Amniotic epithelial cell (primary cell): ENCODE measurements at places on chromosomes 7 and 10.

GRCh38 chr7:105776068-105776790 is 100.2 kb downstream of the ATXN7L1 start:
- DNase-seq: peak; percentile 99

- DNase-seq: peak; percentile 87
Measured at GRCh38 chr7:102860351-102860811, 52.4 kb upstream of the LRRC17 start.

- no peak for DNase-seq
Measured at GRCh38 chr7:112996331-112996871, 90.2 kb downstream of the GPR85 start.

GRCh38 chr10:75013522-75013921 is 97.9 kb upstream of the SAMD8 start:
- no peak for DNase-seq

DNA sequence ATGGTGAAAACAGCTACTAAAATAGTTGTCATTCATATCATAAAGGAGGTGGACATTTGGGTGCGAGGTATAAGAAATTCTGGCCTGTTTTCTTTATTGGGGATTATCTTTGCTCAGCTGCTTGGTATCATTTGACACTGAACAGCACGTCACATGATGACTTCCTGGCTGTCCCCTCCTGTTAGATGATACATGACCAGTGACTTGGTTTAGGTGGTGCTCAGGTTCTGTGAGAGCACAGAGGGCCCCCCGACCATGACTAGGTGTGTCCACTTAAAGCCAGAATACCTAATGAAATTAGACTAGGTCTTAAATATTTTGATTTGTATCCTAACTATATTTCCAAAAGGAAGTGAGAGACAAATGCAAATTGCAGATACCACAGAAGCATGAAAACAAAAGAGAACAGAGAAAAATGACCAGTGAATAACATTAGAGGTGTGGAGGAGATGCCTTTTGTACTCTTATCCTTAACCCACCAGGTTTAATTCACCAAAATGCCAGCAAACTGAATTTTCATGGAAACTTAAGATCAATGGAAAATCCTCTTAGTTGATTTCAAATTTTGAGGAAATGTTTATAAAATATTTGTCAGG is 50.6 kb upstream of the GJD4 start:
- DNase-seq: no peak

DNA sequence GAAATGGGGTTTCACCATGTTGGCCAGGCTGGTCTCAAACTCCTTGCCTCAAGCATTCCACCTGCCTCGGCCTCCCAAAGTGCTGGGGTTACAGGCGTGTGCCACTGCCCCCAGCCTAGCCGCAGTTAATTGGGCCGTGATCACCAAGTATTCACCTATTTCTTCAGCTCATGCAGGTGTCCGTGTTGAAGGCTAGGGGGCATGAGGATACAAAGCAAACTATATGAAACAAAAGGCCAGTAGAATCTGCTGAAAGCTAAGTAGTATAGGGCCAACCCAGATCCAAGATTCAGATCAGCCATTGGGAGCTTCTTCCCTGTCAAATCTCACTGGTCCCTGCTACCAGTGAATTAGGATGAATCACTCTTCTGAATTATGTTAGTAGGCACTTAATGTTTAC is 73.4 kb downstream of the LRRC4 start:
- DNase-seq: no peak

DNA sequence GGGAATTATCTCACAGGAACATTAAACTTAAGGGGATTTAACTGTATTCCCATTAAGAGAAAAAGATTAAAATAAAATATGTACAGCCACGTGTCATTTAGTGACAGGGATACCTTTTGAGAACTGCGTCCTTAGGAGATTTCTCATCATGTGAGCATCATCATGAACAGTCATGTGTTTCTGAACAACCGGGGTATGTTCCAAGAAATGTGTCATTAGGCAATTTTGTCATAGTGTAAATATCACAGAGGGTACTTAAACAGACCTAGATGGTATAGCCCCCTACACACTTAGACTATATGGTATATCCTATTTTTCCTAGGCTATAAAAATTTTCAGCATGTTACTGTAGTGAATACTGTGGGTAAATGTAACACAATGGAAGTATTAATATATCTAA is 840.3 kb downstream of the CNTNAP2 start:
- no peak for DNase-seq

DNA sequence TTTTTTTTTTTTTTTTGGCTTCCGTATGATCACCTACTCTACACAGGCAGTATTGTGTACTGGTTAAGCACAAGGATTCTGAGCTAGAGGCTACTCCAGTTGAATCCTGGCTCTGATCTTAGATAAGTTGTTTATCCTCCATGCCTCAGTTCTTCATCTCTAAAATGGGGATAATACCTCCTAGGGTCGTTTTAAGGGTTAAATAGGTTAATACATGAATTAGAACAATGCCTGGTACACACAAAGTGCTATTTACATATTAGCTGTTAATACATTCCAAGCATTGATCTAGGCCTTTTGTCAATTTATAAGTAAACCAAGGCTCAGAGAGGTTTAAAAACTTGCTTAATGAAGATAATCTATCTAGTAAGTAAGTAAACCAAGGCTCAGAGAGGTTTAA is 59.0 kb downstream of the ST7 start:
- no peak for DNase-seq

DNA sequence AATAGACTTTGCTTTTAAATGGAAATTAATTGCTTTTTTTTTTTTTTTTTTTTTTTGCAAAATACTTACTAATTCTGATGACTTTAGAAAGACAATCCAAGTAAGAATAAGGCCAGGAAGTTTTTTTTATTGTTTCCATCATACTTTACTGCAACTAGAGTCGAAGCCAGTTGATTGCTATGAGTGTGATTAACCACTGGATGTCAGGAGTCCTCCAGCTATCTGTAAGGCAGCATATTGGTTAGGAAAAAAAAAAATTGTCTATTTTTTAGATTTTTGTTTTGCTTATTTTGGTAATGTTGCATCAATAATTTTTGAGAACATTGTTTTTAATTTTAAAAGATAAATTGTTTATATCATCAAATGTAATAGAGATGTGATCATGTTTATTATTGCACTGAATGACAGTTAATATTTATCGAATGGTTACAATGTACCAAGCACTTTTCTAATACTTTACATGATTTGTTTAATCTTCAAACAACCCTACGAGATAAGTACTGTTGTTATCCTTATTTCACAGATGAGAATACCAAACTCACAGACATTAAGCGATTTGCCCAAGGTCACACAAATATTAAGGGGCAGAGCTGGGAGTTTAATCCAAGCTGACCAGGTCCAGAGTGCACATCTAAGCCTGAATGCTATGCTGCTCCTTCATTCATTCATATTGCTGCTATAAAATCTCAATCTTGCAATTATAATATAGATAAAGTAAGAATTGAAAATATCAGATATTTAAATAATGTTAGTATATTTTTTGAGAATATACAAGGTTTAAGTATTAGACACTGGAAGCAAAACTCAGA is 19.9 kb upstream of the LMOD2 start:
- DNase-seq: peak; percentile 52

DNA sequence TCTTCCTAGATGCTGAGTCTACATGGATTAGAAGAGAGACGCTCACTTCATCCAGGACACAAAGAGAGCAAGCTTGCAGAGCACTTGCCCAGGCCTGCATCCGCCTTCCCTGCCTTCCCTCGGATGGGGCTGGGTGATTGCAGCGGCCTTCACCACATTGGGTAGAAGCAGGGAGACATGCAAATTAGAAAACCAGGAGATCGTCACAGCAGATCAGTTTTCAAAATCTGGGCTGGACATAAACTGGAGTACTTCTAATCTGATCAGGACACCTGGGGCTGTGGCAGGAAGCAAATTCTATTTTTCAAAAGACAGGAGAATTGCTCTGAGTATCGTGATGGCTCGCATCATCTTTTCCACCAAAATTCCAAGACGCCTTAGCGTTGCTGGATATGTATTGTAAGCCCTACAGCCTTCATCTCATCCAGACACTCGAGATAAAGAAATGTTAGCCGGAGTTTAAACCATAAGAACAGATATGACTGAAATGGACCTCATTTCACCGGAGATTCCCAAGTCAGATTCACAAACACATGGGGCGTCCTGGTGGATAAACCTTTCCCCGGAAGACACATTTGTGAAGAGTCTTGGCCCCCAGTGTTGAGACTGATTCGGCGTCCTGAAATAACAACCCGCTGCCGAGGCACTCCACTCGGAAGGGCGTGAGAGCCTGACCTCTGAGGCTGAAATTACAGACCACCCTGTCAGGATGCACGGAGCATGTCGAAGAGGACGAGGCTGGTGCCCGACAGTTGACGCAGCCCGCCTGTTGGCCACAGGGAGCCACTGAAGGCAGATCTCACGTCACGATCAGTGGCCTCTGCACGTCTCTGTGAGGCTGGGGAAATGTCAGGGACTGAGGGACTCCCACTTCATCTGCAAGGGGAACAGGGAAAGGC is 91.2 kb upstream of the PARD3 start:
- peak; percentile 11 for DNase-seq

GRCh38 chr7:32891043-32891799 is at the start of gene KBTBD2:
Gene KBTBD2 (minus strand): TSS chr7:32891760. CDS start chr7:32879604, 12,156 bp downstream.
- DNase-seq: peak; percentile 79

- peak; percentile 10 for DNase-seq
Measured at GRCh38 chr10:81108516-81109199, 571.0 kb downstream of the SH2D4B start.

GRCh38 chr10:4310172-4310571 is 515.8 kb upstream of the AKR1E2 start:
- no peak for DNase-seq

DNA sequence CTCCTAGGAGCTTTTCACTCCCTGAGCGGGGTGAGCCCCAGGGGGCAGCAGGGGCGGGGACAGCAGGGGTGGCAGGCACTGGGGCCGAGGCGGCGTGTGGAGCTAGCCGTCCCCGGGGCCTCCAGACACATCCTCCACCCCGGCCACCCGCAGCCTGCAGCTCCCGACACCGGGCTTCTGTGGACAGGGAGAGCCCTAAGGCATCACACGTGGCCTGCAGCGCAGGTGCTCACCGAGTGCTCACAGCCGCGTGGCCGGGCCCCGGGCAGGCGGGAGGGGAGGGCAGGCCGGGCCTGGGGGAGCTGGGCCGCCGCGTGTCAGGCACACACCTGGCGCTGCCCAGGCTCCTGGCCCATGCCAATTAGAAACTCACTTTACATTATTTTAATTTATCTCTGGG is 51.4 kb downstream of the MICALL2 start:
- DNase-seq: no peak

- DNase-seq: no peak
Measured at GRCh38 chr10:42933448-42934340, 143.2 kb upstream of the RET start.
